ENCODE measurements at places on chromosomes 12 and 14. TPM values are rescaled to one million over a fixed set of nuclear protein-coding genes. Genes with fewer than 3 reads are reported as not detected.
A peak's percentile ranks its signal among the peaks of the same experiment; 100 is the strongest.

PSMA6 gene
- total RNA-seq = 252 TPM

DNA sequence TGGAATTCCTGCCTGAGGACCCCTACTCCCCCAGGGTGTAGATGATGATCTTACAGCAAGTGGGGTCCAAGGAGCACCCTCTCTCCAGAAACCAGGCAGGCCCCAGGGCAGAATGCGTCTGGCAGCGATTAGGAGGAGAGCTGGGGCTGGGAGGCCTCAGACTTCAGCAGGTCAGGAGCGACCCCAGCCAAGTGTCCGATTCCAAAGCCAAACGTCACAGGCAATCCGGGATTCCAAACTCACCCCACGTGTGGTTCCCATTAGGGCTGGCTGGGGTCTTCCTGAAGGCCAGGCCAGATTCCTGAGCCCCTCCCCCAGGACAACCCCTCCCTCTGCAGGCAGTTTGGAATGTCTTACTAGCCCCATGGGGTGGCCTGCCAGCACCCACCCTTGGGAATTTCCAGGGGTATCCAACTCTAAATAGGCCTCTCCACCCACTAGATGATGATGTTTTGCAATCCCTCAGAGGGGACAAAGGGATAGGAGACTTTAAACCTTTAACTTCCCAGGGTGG lies 17.3 kb upstream of the FIGNL2 start:
- no peak overlapping the region for H3K4me3 ChIP-seq
- no peak overlapping the region for H3K27ac ChIP-seq
- peaks cover 8% of the 10 kb centered on the region for H3K27me3 ChIP-seq
- H3K36me3 ChIP-seq = no peaks in the 10 kb centered on the region
- H3K4me1 ChIP-seq = peaks cover 45% of the 10 kb centered on the region

DNA sequence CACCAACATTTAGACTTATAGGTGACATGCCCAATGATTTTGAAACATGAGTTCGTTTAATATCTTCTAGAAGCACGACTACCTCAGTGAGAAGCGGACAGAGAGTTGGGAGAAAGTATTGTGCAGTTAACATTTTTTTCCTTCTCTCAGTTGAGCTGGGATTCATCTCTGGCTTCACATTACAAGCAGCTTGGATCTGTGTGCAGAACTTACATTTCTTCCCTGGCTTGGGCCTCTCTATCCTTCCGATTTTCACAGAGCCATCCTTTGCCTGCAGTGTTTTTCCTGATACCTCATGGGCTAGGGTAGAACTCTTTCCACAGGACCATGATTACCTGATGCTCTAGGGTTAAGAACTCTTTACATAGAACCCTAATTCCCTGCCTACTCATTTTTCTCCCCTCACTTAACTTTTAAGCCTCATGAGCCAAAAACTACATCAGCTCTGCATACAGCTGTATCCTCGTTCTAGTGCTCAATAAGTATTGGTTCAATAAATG lies 86.5 kb downstream of the FLRT2 start:
- no peak for DNase-seq
- no peaks in the 10 kb centered on the region for H3K36me3 ChIP-seq
- no peaks in the 10 kb centered on the region for H3K27me3 ChIP-seq
- H3K27ac ChIP-seq = no peak overlapping the region

SERPINA5 gene
- 88.8 TPM for total RNA-seq

GLI1 gene
- total RNA-seq = 5.9 TPM

DNA sequence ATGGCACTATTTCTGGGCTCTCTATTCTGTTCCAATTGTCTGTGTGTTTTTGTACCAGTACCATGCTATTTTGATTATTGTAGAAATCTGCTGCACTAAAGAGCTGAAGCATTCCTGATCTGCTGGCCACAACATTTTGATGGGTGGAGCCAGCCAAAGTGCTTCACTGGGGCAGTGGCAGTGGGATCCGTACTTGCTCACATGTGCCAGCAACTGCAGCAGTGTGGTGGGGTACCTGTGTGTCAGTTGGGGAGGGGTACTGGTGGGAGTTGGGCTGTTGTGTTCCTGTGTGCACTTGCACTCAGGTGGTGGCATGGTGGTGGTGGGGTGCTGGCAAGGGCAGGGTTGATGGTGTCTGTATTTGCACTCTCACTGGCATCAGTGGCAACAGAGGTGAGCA lies 204.6 kb upstream of the ALG10 start:
- no peaks in the 10 kb centered on the region for H3K27me3 ChIP-seq
- no peak overlapping the region for H3K4me3 ChIP-seq
- H3K27ac ChIP-seq = no peak overlapping the region
- H3K4me1 ChIP-seq = no peaks in the 10 kb centered on the region

RNASE8 gene
- not detected for total RNA-seq

- DNase-seq = no peak
- no peaks in the 10 kb centered on the region for H3K4me1 ChIP-seq
- H3K36me3 ChIP-seq = no peaks in the 10 kb centered on the region
- H3K4me3 ChIP-seq = no peak overlapping the region
- no peaks in the 10 kb centered on the region for H3K27me3 ChIP-seq
- no peak overlapping the region for H3K27ac ChIP-seq
Observed at GRCh38 chr12:87720967-87721366, 308.2 kb downstream of the C12orf50 start.

DNA sequence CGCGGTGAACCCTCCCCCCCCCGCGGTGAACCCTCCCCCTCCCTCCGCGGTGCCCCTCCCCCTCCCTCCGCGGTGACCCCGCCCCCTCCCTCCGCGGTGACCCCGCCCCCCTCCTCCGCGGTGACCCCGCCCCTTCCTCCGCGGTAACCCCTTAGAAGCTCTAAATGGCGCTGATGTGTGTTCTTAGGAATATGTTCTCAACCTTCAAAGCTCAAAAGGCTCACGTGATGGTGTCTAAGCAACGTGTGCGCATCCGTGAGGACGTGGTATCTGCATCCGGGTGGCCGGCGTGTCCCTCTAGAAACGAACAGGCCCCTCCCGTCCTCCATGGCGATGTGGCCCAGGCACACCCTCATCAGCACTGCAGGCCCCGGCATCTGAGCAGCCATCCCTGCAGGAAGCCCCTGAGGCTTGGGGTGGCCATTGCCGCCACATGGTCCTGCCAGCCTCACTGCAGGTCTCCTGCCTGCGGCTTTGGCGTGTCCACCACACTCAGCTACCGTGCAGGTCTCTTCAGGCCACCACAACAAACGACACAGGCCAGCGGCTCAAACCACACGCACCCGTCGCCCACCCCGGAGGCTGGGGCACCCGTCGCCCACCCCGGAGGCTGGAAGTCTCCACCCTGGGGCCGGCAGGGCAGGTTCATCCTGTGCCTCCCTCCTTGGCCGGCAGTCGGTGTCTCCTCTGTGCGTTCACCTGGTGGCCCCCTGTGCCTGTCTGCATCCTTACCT lies 14.5 kb upstream of the FBRSL1 start:
- DNase-seq = no peak
- no peaks in the 10 kb centered on the region for H3K4me1 ChIP-seq
- no peaks in the 10 kb centered on the region for H3K27me3 ChIP-seq
- H3K4me3 ChIP-seq = no peak overlapping the region

GRCh38 chr14:104187931-104188726 lies 49.7 kb downstream of the KIF26A start:
- no peaks in the 10 kb centered on the region for H3K4me1 ChIP-seq
- H3K27ac ChIP-seq = no peak overlapping the region
- H3K4me3 ChIP-seq = no peak overlapping the region
- no peak for DNase-seq
- H3K36me3 ChIP-seq = no peaks in the 10 kb centered on the region
- H3K27me3 ChIP-seq = no peaks in the 10 kb centered on the region

- H3K4me1 ChIP-seq = peaks cover 10% of the 10 kb centered on the region
- no peaks in the 10 kb centered on the region for H3K27me3 ChIP-seq
- H3K36me3 ChIP-seq = no peaks in the 10 kb centered on the region
- DNase-seq = peak; percentile 20
Observed at GRCh38 chr12:89980236-89980635, 271.6 kb upstream of the ATP2B1 start.

- H3K27ac ChIP-seq = no peak overlapping the region
- no peaks in the 10 kb centered on the region for H3K4me1 ChIP-seq
- H3K36me3 ChIP-seq = no peaks in the 10 kb centered on the region
- peak; percentile 18 for DNase-seq
- H3K4me3 ChIP-seq = no peak overlapping the region
- H3K27me3 ChIP-seq = peaks cover 3% of the 10 kb centered on the region
Observed at GRCh38 chr12:127270193-127270592, 996.8 kb upstream of the TMEM132C start.

RILPL2 gene
- total RNA-seq = 1.6 TPM

- no peak overlapping the region for H3K4me3 ChIP-seq
- H3K36me3 ChIP-seq = no peaks in the 10 kb centered on the region
- H3K4me1 ChIP-seq = no peaks in the 10 kb centered on the region
- peak; percentile 57 for DNase-seq
Observed at GRCh38 chr12:22100958-22101748, 55.1 kb downstream of the CMAS start.

DNA sequence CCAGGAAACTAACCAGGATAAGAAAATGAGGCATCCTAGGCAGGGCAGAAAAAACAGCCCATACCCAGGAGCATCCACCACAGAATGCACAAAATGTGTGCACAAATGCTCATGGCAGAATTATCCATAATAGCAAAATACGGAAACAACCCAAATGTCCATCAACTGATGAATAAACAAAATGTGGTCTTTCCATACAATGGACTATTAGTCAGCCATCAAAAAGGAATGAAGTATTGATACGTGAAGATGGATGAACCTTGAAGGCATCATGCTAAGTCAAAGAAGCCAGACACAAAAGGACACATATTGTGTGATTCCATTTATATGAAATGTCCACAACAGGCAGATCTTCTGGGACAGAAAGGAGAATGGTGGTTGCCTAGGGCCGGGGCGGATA lies 19.1 kb downstream of the HRK start:
- H3K4me1 ChIP-seq = no peaks in the 10 kb centered on the region
- H3K27ac ChIP-seq = no peak overlapping the region
- H3K36me3 ChIP-seq = no peaks in the 10 kb centered on the region
- no peak for DNase-seq
- no peak overlapping the region for H3K4me3 ChIP-seq

DNA sequence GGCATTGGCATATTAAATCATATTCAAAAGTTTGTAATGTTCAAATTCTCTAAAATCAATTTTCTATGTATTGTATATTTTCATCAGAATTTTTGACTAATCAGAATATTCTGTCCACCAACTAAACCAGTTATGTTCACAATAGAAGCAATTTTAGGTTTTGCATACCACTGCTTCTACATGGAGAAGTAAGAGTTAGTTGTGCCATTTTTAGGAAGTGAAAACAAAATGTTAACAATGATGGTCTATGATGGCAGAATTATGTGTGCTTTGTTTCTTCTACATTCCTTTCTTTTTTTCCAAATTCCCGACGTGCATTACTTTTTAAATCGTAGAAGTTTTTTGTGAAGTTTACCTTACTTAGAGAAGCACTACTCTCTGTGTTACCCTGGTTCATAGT lies 29.5 kb downstream of the ABHD12B start:
- no peaks in the 10 kb centered on the region for H3K4me1 ChIP-seq
- no peaks in the 10 kb centered on the region for H3K27me3 ChIP-seq
- no peak overlapping the region for H3K27ac ChIP-seq
- no peaks in the 10 kb centered on the region for H3K36me3 ChIP-seq
- DNase-seq = no peak
- no peak overlapping the region for H3K4me3 ChIP-seq

ANKRD33 gene
- not detected for total RNA-seq

Measured in hepatocyte (in vitro differentiated cells).